ENCODE measurements at places on chromosomes 13 and 19. TPM values are rescaled to one million over a fixed set of nuclear protein-coding genes. Genes with fewer than 3 reads are reported as not detected.

PCDH9 gene
- total RNA-seq = 0.23 TPM

TEX101 gene
- total RNA-seq = not detected

GRCh38 chr13:73417012-73417615 lies 358.3 kb downstream of the KLF5 start:
- no peak for DNase-seq

DNA sequence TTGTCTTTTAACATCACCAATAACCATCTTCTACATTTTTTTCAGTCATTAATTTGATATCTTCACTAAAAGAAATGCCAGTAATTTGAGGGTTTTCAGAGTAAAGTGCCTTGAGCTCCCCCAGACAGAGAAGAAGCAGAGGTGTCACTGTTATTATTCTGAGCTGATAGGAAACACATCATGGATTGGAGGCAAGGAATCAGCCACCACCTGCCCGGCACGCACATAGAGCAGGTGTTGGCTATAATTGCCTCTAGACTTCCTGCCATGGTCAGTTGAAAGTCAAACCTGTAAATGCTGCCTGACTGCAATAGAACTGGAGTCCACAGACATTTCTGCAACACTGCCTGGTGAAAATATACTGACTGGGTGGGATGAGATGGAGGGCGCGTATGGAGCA lies 776.6 kb downstream of the UQCRFS1 start:
- no peak for DNase-seq

ZSCAN4 gene
- total RNA-seq = 0.14 TPM

ACER1 gene
- total RNA-seq = not detected

DNA sequence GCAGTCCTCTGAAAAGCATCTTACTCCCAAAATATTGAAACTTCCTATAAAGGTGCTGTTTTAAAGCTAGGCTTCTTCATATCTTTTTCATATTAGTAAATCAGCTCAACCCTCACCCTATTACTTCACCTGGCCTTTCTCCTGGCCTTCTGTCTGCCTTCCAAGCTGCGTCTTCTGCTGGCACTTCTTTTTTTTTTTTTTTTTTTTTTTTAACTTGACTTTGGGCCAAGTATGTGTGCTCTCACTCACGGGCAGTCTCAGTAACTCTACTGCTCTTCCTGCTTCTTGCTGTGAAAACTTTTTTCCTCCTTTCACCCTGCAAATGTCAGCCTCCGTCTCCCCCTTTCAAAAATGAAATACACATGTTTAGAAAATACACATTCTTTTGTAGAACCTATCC lies 41.2 kb upstream of the KCTD4 start:
- DNase-seq = no peak

- no peak for DNase-seq
Observed at GRCh38 chr19:49149652-49150105, 5.5 kb downstream of the HRC start.

GRCh38 chr19:42267644-42268141 lies 1.4 kb upstream of the CIC start:
- no peak for DNase-seq

FARP1 gene
- total RNA-seq = 0.21 TPM

DNA sequence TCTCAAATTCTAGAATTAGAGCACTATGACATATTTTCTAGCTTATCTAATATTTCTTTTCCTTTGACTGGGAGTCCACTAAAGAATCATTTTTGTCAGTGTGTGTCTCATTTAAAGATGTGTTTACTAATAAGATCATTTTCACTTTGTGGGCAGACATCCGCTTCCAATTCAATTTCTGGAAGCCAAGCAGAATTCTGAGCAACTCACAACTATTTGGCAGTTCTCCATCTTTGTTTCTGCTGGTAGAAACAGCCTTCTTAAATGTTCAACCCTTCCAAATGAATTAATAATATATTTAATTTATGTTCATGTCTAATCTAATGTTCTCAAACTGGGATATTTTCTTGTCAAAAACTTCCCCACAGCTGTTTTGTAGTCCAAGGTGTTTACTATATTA lies 411.8 kb downstream of the KCTD12 start:
- DNase-seq = no peak

GRCh38 chr13:65725006-65725405 lies 1505.1 kb downstream of the PCDH9 start:
- no peak for DNase-seq

GRCh38 chr19:7897292-7897691 lies 6.4 kb upstream of the MAP2K7 start:
- no peak for DNase-seq

GRCh38 chr13:33665626-33666175 lies 152.2 kb upstream of the RFC3 start:
- no peak for DNase-seq

DNA sequence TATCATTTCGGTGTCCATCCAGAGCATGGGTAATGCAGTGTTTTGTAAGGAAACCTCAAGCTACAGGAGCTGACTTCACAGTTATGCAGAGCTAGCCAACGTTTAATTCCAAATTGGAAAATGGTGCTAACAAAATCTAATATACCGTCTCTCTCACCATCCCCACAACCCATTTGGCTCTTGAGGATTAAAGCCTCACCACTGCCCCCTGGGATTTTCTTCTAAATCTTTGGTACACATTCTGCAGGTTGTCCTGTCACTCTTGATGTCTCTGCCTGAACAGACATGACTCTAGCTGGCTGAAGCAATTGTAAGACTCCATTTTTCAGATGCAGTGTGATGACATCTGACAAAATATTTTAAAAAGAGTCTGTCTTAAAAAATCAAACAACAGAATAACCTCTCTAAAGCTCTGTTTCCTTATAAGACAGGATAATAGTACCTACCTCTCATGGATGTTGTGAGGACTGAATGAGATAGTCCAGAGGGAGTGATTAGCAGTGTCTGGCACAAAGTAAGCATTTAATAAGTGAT lies 451.8 kb downstream of the SUCLA2 start:
- no peak for DNase-seq

- no peak for DNase-seq
Observed at GRCh38 chr19:15891434-15891833, 6.4 kb downstream of the CYP4F2 start.

GRCh38 chr13:79281339-79281747 lies 124.7 kb downstream of the RBM26 start:
- DNase-seq = no peak

F10 gene
- total RNA-seq = not detected

Measured in activated naive CD8-positive, alpha-beta T cell treated with anti-CD3 and anti-CD28 coated beads for 36 hours (primary cell).